Stimulated activated naive CD8-positive, alpha-beta T cell treated with anti-CD3 and anti-CD28 coated beads, Interleukin-15, Interleukin-2, amounts not matched to agents 100 U/mL and 50 U/mL, for 24 hours (primary cell): ENCODE measurements at places on chromosomes 1 and 21.

- DNase-seq: no peak
Measured at GRCh38 chr1:101742509-101742908, 254.2 kb downstream of the OLFM3 start.

GRCh38 chr1:186845576-186846210, 16.9 kb downstream of the PLA2G4A start:
- no peak for DNase-seq

DNA sequence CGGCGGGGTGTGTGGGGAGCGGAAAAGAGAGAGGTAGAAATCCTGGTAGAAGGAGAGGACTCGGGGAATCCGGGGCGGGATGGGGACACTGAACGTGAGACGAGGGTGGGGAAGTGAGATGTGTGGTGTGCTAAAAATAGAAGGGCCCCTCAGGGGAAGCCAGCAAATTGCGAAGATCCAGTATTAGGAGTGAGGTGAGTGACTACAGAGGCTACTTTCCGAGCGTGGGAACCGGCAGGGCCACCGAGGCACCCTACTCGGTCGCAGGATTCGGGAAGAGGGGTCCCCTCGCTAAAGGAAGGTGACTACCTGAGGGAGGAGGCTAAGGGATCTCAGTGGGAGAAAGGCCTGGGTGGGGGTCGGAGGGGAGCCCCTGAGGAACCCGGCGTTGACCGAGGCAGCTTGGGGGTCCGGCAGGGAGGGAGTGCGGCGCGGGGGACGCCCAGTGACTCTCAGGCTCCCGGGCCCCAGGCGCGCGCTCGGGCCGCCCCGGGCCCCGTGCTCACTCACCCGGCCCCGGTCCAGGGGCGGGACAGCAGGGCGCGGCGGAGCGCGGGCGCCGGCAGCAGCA, 318 bp downstream of the ALDH4A1 start:
- DNase-seq: peak; percentile 24

- DNase-seq: no peak
Measured at GRCh38 chr1:229105109-229105508, 165.8 kb upstream of the RAB4A start.

- no peak for DNase-seq
Measured at GRCh38 chr1:114156538-114157274, 3.0 kb upstream of the SYT6 start.

- no peak for DNase-seq
Measured at GRCh38 chr21:38277501-38278131, 20.8 kb downstream of the KCNJ15 start.

DNA sequence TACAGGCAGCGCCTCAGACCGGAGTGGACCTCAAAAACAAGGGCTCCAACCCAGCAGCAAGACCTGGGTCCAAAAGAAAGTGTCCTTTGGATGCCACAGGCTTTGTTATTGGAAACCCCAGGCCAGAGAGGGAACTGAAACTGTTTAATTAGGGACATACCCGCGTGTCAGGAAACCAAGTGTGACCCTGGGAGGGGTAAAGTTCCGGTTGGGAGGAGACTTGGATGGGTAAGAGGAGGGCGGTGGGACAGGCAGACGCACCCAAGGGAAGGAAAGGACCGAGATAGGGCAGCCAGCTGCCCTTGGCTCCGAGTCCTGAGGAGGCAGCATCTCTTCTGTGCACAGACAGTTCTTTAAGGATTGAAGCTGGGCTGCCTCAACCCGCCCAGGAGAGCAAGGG, 71.4 kb downstream of the CDC7 start:
- no peak for DNase-seq

DNA sequence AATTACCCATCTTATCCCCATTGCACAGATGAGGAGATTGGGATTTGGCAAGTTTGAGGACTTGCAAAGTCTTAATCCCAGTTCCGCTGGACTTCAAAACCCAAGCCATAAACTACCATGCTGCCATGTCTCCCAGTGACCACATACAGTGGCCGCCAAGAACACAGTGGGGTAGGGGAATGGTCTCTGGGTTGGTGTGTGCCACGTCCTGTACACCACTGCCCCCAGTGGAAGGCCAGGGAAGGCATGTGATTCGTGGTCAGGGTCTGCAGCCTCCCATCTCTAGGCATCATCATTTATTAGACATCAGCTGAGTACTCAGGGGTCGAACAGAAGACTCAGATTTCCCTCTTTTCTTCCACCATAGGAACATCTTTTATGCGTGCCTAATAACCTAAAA, 76.0 kb downstream of the MAN1C1 start:
- DNase-seq: no peak

- DNase-seq: no peak
Measured at GRCh38 chr21:39161064-39161463, 22.2 kb downstream of the PSMG1 start.

- no peak for DNase-seq
Measured at GRCh38 chr1:145884675-145885074, 991 bp downstream of the ANKRD35 start.

DNA sequence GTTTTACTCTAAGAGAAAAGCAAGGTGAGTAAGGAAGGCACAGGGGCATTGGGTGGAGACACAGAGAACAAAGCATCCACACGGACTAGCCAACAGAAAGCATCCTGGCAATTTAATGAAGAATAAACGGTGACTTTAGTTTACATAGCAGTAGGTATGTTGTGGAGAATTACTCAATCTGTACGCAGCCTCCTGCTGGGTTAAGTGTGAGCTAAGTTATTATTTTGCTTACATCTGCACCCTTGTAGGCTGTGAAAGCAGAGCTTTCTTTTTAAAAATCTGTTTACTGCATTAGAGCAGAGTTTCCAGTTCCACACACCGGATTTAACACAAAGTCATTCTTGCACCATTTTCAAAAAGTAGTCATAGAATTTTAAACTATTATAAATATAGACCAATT, 144.5 kb downstream of the AKT3 start:
- DNase-seq: no peak

DNA sequence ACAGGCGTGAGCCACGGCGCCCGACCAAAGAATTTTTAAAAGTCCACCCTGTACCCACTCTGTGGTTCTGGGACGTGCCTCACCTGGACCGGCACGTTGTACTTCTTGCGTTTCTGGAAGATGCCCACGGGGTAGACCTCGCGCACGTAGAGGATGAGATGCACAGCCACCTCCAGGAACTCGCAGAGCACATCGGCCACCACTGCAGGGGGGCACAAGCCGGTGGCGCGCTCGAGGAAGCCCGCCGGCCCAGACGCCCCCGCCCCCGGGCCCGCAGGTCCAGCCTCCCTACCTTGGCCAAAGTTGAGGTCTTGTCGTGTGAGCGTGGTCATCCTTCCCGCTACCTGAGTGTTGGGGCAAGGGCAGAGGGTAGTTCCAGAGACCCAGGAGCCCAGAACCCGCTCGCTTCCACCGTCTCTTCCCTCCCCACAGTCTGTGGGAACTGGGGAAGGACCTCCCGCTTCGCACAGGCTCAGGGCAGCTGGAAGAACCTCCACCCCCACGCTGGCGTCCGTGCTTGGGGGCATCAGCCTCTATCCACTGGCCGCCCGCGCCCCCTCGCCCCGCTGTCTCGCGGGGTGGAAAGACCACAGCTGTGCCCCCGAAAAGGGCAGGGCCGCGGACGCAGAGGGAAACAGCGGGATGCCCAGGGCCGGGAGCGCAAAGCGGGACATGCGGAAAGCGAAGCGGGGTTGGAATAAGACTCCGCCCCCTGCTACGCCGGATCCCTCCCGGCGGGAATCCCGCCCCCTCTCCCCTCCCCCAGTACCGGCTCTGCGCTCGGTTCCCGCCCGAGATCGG, 478 bp downstream of the MAD2L2 start:
- no peak for DNase-seq

DNA sequence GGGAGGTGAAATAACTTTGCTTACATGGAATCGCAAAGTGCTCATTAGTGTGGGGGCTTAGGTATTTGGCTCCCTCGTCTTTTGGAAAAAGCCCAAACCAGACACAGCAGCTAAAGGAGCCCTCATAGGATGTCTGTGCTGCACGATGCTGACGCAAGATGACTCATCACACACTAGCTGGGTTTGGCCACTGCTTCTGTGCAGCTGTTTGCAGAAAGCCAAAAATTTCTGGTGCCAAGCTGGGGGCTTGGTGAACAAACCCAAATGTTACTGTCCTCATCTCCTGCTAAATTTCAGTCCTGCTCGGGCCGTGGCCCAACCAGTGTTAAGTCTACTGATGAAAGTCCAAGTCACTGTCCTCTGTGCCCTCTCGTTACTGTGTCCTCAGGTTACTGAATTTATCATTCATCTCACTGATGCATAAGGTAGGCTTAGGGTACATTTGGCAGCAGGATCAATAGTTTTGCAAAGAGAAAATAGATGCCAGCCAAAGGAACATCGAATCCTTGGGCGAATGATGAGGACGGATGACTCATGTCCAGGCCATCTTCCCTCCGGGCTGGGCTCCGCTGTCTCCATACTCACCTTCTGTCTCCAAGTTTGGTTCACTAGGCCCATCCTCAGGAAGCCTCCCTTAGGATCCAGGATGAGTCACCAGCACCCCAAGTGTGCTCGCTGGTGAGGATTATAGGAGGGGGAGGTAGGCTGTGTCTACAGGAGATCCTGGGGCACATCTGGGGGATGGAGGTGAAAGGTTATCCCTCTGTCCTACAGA, 177.7 kb downstream of the ADSS2 start:
- DNase-seq: no peak

GRCh38 chr1:202316186-202316585, 25.6 kb downstream of the UBE2T start:
- DNase-seq: no peak

DNA sequence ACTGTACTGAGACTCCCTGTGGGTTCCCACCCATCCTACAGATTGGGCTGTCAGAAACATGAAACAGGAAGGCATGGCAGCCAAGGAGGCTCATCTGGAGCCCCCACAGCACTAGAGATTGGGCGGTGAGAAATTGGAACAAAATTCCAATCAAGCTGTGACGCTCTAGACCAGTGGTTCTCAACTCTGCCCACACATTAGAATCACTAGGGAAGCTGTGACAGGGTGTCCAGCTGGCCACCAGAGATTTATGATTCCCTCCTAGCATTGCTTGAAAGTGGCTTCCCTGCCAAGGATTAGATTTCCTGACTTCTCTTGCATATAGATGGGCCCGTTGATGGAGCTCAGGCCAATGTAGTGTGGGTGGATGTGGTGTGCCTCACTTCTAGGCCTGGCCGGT, 187.5 kb upstream of the ZC3H12A start:
- no peak for DNase-seq

GRCh38 chr1:98860329-98860728, 144.3 kb downstream of the PLPPR5 start:
- DNase-seq: no peak

DNA sequence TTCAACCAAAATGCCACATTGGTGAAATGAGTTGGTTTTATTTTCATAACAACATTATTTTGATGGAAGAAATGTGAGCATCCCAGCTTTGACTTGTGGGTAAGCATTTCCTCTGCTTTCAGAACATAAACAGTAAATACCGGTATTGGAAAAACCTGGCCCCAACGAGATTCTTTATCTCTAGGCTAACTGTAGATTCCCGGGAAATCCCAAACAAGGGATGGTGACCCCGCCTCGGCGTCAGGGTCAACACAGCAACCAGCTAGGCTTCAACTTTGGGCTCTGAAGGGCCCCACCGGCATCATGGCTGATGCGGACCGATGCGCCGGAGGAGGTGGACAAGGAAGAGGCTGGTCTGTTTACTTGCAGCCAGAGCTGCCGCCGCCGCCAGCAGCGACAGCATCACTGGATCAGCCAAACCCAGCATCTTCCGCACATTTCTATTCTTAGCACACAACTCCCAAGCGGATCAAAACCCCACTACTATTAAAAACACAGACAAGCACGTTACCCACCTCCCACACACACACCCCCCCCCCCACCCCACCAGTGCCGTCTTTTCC, 1.1 kb downstream of the AKT3 start:
- peak; percentile 57 for DNase-seq

- DNase-seq: no peak
Measured at GRCh38 chr1:97262842-97263241, 541.3 kb downstream of the PTBP2 start.

DNA sequence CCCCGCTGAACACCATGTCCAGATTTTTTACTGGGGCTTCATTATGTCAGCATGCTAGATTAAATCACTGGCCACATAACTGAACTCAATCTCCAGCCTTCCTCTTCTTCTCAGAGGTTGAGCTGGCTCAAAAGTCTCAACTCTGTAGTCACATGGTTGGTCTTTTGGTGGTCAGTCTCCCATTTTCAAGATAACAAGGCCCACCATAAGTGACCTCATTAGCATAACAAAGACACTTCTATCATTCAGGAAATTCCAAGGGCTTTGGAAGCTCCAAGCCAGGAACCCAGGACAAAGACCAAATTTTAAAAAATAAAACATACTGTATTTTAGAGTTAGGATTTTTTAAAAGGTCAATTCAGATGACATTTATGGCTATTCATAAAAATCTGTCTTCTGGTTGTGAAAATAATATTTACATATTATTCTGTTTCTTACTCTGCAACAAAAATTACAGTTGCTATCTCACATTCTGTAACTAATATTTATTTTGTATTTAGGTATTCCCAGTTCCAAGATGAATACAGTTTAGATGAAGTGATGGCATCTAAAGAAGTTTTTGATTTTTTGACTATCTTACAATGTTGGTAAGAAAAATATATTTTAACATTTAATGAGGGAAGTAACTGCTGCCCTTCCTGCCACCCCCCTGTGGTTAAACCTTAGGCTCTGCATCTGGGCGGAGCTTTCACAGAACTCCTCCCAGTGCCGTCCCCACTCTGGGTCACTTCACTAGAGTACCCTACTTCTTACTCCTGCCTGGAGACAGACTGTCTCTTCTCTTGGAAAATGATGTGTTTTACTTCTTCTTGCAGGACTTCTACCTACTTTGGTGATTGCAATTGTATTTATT, 49.3 kb downstream of the SCP2 start:
- no peak for DNase-seq

DNA sequence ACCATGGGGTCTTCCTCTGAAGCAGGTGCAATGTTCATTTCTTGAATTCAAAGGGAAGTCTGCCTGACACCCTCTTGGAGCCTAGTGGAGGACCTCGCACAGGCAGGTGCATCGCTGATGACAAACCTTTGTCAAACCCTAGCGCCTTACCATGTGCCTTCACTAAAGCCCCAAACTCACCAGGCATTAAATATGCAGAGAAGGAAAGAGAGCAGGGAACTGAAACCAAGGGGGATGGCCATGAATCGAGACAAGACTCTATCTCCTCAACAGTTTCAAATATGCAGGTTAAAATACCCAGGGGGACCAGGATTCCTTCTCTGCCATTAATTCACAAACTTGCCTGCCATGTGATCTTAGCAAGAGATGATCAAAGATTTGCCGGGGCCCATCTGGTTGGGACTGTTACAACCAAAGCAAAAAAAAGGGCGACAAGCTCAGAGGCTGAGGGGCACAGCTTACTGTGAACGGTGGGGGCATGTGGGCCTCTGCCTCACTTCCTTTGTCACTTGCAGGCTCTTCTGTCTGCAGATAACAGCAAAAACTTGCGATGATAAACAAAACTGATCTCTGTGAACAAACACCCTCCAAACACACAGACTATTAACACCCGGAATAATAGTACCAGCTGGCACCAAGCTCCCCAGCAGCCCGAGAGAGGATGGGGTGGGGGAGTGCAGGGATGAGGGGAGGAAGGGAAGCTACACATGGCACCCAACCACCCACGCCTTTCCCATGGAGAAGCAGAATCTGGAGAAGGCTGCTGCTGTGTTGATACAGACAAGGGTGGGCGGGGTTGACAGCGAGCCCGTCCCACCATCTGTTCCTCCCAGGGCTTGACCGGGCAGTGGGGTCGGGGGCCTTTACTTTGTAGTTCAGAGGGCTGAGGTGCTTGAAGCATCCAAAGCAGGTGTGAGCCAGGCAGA, 33.9 kb downstream of the TMEM63A start:
- DNase-seq: peak; percentile 14
